Natural killer cell treated with Interleukin-12 subunit alpha and Interleukin-12 subunit beta and Interleukin-15 and Interleukin-18, amount 100 ng/mL, for 72 hours (primary cell): ENCODE measurements at places on chromosomes 2 and 18. TPM values are rescaled to one million over a fixed set of nuclear protein-coding genes. Genes with fewer than 3 reads are reported as not detected.

DNA sequence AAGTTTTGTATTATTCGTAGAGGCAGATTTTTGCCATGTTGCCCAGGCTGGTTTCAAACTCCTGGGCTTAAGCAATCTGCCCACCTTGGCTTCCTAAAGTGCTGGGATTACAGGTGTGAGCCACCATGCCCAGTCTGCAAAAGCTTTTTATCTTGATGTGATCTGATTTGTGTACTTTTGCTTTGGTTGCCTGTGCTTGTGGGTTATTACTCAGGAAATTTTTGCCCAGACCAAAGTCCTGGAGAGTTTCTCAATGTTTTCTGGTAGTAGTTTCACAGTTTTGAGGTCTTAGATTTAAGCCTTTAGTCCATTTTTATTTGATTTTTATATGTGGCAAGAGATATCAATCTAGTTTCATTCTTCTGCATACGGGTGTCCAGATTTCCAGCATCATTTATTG is 42.4 kb downstream of the SYT4 start:
- DNase-seq: no peak

GRCh38 chr2:53473775-53474311 is 293.8 kb upstream of the CHAC2 start:
- no peak for DNase-seq

- no peak for DNase-seq
Observed at GRCh38 chr2:85674417-85674816, 6.4 kb upstream of the SFTPB start.

DNA sequence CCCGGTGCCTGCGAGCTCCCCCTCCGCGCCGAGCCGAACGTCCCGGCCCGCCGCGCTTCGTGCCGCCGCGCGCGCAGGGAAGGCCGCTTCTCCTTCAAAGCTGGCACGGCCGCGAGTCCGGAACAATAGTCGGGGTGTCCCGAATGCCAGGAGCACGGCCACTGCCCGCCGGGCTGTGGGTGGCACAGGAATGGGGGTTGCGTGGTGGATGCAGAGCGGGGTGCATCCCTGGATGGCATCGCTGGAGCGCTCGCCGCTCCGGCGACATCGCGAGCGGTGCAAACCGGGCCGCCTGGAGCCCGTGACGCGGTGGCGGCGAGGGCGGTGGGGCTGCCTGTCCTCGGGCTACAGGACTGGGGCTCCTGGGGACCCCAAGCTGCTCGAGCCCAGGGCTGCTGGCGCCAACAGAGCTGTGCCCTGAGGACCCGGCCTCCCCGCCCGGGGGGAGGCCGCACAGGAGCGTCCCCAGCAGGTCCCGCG is 1.1 kb upstream of the SATB2 start:
- no peak for DNase-seq

DNA sequence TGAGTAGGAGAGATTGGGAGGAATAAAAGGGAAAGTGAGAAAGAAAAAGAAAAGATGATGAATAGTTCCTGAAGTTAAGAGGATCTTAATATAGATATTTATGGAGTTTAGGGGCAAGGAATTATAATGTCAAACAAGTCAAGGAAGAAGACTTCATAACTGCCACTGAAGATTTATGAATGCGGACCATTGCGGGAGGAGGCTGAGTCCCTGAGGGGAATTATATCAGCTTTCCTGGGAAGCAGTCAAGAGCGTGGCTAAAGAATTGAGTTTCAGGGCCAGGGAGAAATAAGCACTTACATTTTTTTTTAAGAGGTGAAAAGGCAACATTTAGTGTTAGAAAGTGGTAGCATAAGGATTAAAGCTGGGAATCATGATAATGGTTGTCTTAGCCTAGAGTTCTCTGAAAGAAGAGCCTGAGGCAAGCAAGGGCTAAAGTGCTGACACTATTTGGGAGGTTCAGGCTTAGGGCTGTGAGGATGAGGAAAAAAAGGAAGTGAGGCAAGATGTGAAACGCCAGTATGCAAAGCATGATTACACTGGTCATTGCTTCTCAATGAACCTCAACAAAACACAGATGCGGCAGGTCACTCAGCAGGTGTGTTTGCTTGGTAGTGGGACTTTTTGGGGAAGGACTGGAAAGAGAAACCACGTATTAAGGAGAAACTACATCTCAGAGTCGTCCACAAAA is 217.1 kb downstream of the SLC4A3 start:
- DNase-seq: no peak

GRCh38 chr2:129456691-129457090 is 522.8 kb upstream of the RAB6C start:
- DNase-seq: no peak

DNA sequence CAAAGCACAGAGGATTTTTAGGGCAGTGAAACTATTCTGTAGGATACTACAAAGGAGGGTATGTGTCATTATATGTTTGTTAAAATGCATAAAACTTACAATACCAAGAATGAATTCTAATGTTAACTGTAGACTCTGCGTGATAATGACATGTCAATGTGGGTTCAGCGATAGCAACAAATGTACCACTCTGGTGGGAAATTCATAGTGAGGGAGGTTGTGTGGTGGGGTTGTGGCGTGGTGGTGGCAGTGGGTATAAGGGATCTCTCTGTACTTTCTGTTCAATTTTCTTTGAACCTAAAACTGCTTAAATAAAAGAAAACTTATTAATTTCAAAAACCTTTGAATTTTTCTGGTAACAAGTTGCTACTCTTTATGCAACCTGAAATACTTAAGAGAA is 99.3 kb upstream of the SLC38A11 start:
- no peak for DNase-seq

- DNase-seq: no peak
Observed at GRCh38 chr2:172667581-172668325, 67.9 kb upstream of the RAPGEF4 start.

- no peak for DNase-seq
Observed at GRCh38 chr2:180554330-180554729, 426.1 kb upstream of the UBE2E3 start.

DNA sequence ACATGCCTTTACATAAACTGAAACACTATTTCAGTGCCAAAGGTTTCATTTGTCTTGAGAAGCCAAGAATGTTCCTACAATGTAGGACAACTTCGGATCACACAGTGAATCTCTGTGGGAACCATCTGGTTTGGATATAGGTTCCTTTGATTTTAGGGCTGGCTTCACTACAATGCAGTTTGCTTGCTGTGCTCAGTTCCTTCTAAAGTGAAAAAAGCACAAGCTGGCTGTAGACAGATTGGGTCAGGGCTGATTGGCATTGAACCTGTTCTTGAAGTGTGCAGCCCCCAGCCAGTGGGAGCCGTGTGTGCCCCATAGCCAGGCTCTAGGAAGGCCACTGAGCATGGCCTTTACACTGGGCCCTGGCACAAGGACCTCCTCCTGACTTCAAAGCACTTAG is 167.9 kb upstream of the HNRNPA3 start:
- DNase-seq: no peak

- DNase-seq: no peak
Observed at GRCh38 chr2:172288603-172289002, 138.8 kb upstream of the ITGA6 start.

DNA sequence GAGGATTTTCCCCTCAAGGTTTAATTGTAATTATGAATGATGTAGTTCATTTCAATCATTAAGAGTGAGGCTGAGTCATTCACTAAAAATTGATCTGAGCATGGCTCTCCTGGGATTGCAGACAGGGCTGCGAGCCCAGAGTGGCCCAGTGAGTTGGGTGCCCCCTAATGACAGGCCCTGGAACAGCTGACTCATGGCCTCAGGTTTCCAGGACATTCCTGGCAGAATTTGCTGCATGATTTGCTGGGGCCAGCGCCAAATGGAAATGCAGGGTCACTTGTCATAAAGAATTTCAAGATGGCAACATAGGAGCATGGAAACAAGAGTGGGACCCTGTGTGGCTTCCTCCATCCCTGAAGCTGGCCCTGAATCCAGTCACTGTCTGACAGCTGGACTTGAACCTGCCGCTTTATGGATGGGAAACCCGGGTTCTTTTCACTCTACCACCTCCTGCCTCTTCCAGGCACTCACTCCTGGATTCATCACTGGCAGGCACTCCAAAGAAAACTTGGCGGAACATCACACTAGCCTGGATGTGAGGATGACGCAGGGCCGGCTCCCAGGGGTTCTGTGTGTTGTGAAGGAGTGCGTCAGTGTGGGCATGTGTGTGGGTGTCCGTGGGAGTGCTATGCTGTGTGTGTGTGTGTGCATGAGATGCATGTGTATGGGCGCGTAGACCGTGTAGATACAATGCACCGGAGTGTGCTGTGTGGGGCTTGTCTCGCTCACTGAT is 15.2 kb downstream of the OTOF start:
- no peak for DNase-seq

GRCh38 chr2:128394007-128394730 is 75.5 kb upstream of the HS6ST1 start:
- no peak for DNase-seq

DNA sequence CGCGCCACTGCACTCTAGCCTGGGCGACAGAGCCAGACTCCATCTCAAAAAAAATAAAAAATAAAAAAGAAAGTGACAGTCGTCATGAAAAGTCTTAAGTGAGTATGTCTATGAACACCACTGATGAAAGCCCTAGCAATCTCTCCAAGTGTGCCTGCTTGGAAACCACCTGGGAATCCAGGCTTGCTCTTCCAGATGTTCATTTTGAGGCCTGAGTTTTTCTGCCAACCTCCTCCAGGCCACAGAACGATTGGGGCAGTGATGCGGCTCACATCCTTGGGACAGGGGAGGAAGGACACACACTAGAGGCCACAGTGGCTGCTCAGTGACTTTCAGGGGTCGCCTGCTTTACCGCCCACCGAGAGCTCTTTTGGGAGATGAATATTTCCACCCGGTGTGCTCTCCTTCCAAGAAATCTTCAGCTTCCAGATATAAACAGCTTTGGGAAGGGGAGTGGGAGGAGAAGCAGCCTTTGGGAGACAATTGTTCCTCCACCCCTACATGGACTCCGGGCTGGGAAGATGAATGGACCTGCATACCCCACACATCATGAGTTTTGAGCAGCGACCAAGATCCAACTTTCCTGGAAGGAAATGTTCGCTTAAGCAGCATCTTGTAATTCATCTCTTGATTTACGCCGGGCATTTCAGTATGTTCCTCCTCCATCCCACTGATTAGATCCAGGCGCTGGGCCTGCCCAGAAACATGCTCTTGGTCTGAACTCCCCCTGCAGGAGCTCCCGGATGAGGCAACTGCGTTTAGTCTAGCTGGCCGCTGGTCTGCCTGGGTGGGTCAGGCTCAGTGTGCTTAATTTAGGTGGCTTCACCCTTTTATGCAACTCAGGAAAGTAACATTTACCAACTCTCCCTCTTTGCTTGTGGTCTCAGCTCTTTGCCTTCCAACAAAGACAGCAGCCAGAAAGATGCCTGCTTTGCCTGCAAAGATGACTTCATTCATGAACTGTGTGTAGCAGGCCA is 6.2 kb upstream of the ARMC9 start:
- DNase-seq: no peak

DNA sequence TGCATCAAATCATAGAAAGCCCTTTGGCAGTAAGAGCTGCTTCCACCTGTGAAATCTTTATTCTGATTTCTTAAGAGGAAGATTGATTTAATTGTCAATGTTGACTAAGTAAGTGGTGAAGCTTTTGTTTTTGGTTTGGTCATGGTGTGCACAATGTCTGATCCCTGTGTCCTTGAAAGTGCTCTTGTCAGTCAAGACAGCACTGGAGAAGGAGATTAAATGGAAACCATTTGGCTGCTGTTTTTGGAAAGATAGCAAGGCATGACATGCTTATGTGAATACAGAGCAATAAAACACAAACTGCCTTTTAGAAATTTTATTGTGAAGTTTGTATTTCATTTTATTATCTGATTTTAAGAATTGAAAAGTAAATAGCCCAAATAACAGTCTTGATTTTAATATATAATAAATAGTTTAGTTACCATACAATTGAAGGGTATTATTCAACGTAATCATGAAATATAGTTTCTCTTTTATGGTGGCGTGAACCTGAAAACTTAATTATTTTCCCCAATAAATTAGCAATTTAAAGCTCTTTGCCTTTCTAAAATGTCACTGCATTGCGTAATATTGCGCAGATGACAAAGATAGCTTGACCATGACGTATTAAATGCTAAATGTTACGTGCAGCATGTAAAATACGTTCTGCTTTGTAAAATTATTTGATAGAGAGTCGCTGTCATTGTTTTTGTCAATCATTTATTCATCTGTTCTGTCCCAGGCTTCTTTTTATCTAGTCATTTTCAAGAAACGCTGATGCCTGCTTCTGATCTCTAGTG is 69.0 kb downstream of the GULP1 start:
- DNase-seq: no peak

DNA sequence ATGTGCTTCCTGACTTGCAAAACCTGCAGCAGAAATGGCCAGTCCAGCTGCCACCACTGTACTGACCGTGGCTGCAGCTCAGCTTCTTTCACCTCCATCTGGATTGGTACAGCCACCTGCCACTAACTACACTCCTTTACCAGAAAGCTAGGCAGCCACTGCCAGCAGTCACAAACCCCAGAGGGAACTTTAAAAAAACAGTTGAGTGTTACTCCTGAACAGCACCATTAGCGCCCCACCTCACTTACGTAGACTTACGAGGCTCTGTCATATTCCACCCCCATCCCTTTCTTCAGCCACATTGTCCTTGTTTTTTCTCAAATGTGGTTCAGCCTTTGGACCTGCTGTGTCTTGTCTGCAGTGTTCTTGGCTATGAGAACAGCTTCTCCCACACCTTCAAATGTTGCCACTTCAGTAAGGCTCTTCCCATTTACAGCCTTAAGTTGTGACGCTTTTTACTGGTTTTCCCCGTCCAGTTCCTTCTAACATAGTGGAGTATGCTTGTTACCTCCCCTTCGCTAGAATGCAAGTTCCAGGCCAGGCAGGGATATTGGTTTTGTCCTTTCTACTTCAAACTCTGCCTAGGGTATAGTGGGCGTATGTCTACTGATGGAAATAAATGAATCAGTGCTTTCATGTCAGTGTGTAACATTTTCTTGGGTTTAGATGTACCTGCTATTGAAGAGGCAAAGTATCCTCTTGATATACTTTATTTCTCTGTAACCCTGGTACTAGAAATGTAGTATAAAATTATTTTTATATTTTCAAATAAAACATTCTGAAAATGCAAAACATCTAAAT is 17.0 kb downstream of the HNRNPA3 start:
- DNase-seq: no peak

- DNase-seq: no peak
Observed at GRCh38 chr2:152577579-152577978, 139.7 kb downstream of the PRPF40A start.

GPR17 gene
- not detected for total RNA-seq

DDX18 gene
- total RNA-seq: 93.4 TPM

TTC21B gene
- total RNA-seq: 19.5 TPM

SCYGR4 gene
- not detected for total RNA-seq

FER1L5 gene
- total RNA-seq: not detected
